ENCODE measurements at places on chromosomes 16 and 17.

DNA sequence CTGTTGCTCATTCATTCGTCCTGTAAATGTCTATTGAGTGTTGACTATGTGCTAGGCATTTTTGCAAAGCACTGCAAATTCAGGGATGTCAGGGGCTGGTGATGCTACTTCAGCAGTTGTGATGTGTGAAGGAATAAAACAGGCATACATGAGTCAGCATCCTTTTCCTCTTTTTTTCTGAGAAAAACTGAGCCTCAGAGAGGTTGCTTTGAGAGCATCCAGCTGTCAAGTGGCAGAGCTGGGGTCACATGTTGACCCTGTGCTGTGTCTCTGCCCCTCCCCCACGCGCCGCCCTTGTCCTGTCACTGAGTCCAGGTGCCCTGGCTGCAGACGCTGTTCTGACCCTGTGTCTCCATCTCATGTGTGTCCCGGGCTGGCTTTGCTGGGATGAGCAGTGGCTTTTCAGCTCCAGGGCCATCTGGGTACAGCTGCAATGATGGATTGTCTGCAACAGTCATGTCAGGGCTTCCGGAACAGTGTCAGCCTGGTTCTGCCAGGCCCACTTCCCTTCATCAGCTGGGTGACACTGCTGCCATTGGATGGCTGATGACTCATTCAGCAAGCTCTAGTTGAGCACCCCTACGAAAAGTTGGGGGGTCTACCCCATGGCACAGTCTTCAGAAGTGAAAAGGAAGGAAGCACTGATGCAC, 14.9 kb downstream of the SEC14L5 start:
- no peak for ATAC-seq

- ATAC-seq = no peak
Observed at GRCh38 chr16:2160915-2161551, 5.5 kb downstream of the TRAF7 start.

- ATAC-seq = no peak
Observed at GRCh38 chr16:8847145-8847544, 21.7 kb downstream of the CARHSP1 start.

DNA sequence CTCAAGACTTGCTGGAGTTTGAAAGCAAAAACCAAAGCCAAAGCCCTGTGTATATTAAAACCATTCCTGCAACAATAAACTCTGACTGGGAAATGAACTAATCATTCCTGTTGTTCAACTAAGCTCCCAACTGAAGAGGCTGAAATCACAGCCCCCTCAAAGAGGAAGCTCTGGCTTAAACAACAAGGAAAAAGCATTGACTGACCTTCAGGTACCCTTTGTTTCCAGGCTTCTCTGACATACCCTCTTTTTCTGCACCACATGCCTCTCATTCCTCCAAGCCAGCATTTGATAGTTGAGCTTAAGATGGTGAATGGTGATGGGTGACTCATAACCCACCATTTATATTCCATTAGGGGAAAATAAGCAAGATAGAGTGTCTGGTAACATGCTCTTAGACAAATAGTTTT, 470.9 kb upstream of the SOX9 start:
- ATAC-seq = peak; percentile 46

GRCh38 chr16:23838485-23839142, 2.8 kb downstream of the PRKCB start:
- ATAC-seq = no peak

DNA sequence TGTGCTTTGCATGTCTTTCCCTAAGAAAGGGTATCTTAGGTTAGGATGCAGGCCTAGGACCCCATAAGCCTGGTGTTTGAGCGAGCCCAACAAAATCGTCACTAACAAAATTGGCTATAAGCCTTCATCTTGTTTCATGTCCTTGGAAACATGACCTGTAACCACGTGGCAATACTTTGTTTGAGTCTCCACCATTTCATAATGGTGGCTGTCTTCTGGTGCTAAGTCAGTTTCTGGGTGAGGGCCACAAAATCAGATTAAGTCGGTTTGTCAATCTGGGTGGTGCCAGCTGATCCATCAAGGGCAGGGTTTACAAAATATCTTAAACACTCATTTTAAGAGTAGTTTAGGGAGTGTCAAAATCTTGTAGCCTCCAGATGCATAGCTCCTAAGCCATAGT, 33.0 kb downstream of the C16orf54 start:
- no peak for ATAC-seq

- ATAC-seq = no peak
Observed at GRCh38 chr17:2500446-2500845, 11.2 kb downstream of the METTL16 start.

DNA sequence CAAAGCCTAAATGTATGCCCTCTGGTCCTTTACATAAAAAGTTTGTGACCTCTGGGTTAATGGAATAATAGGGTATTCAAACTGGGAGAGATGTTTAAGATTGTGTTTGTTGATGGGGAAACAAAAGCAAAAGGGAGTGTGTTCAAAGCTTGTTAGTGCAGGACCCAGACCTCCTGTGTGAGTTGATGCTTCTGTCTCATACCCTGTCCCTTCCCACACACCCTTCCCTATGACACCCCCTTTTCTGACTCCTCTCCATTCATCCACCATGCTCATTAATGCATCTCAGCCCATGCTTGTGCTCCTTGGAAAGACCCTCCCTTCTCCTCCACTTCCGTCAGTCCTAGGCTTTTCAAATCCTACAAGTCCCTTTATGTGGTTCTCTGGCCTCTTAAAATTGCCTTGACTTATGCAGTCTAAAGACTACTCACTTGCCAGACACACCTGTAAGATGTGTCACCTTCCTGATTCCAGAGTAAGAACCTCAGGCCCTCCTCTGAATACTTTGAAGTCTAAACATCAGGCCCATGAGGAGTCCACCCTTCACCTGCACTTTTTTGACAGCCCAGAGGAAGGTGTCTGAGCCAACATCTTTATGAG, 128.0 kb upstream of the CACNG5 start:
- no peak for ATAC-seq

DNA sequence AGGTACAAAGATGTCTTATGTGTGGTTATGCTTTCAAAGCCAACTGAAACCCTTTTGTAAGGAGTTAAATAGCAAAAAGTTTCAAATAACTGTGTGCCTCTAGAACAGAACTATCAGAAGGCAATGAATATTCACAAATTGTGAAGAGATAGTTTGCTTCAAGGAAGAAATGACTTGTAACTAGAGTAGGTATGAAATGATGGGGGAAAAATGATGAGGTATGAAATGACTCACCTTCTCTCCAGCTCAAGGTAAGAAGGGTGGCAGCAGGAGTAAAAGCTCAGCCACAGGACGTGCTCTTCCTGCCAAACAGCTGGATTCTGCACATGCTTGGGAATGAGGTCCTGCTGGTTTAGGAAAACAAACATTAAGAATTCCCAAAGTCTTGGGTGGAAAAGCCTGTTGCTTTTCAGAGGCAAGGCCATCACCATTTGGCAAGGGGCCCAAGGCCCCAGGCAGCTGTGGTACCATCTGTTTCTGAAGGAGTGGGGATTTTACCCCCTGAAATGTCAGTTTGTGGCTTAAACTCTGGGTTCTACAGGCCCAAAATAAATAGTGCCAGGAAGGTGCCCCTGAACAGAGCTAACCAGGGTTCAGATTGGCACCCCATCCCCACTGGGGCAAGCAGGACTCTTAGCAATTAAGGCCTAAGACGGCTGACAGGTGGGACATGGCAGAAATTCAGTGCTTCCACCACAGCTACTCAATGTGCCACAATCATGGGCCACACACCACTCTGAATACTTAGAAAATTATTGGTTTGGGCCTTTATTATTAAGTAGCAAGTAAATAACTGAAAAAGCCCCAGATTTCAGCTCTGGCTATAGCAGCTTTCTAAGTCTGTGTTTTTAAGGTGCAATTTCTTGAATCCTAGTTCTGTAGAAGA, 13.3 kb downstream of the HERPUD1 start:
- ATAC-seq = no peak

DNA sequence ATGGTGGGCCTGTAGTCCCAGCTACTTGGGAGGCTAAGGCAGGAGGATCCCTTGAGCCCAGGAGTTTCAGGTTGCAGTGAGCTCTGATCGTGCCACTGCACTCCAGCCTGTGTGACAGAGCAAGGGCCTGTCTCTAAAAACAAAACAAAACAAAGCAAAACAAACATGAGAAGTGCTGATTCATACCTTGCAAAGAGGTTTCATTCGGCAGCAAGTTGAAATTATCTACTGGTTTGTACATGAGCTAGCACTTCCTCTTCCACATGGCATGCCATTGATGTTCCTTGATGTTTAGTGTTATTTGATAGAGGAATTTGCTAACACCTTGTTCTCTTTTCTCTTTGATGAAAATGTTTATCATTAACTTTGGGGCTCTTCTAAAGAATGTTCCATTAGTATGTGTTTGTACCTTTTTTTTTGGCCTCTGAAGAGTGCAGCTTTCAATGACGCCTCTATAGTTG, 50.6 kb downstream of the SPECC1 start:
- no peak for ATAC-seq

DNA sequence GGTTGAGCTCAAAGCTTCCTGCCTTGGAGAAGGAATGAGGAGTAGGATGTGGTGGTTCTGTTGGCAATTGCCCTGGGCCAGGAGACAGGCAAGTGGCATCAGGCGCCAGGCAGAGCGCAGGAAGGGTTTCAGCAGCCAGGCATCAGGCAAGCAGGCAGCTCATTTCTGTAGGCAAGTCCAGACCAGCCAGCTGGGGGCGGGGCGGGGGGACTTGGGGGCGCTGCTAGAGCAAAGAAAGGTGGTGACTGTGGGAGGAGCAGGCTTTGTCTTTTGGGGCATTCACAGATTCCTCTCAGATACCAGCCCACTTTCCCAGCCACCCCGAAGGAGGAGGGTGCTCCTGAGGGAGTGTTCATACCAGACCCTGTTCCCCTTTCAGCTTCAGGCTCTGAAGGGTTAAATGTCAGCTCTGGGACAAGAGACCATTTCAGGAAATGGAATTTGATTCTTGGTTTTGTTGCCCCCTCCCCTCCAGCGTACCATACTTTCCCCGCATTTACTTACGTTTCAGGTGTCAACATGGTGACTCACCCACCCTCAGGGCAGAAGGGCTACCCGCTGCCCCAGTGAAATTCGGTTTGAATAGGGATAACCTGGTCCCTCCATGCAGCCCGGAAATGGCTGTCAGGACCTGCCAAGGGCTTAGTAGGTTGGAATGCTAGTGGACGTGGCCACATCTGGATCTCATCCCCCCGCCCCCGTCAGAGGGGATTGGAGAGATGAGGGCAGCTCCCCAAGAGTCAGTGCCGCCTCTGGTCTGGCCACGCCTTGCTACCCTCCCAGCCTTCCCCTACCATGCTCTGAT, 13.2 kb downstream of the NGFR start:
- ATAC-seq = peak; percentile 14

- no peak for ATAC-seq
Observed at GRCh38 chr16:12866981-12867551, 34.3 kb upstream of the SHISA9 start.

GRCh38 chr17:80950466-80951120, 41.0 kb upstream of the CHMP6 start:
- no peak for ATAC-seq

DNA sequence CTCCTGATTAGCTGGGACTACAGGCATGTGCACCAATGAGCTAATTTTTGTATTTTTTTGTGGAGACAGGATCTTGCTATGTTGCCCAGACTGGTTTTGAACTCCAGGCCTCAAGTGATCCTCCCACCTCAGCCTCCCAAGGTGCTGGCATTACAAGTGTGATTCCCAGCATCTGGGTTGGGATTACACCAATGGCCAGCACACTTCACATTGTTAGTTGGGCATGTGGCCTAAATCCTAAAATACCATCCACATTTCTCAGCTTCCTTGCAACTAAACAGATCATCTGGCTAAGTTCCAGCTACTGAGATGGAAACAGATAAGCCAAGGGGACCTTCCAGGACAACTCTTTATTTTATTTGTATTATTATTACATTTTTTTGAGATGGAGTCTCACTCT, 9.9 kb downstream of the RABEP2 start:
- ATAC-seq = peak; percentile 65

GRCh38 chr17:45874151-45874550, 20.2 kb upstream of the MAPT start:
- no peak for ATAC-seq

DNA sequence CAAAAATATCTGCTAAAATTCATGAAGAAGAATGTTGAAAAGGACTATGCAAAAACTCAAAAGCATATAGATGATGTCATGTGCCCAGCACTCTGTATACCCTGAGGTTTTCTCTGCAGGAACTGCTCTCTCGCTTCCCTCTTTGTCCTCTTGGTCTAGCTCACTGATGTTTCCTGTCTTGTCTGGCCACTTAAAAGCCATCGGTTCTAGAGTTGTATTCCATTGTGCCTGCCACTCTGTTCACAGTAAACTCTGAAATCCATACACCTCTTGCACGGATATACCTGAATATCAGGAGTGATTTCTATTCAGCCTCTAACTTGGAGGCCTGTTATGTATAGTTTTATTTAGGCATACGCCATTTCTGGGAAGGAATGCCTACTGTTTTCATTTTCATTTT, 101.0 kb upstream of the CNTNAP4 start:
- ATAC-seq = no peak

DNA sequence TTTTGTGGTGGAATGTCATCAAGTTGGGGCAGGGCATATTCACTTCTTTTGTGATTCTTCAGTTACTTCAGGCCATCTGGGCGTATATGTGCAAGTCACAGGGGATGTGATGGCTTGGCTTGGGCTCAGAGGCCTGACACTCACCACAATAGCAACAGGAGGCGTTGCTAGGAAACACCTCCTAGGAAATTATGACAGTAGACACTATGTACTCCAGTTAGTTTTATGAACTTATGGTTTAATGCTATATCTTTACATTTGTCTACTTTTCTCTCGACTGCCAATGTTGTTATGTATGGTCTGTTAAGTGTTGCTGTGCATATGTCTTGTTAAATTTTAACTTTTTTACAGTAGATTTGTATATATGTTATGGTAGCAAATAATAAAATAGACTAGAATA, 788.7 kb upstream of the GOT2 start:
- no peak for ATAC-seq

DNA sequence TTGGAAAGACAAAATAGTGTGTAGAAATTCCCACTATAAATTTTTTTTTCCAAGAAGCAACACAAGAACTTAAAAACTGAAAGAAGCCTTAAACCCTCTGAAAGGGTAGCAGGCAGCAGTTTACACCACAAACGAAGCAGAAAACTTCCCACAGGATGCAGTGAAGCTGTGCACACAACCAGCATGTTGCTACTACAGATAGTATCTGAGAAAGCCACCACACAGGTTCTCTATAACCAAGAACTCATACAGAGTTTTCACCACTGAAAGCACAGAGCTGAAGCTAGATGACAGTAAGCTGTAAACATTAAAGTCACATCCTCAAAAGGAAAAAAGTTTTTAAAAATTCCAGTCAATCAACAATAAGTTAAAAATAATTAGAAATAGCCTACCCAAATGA, 333.6 kb upstream of the MON1B start:
- ATAC-seq = no peak

- no peak for ATAC-seq
Observed at GRCh38 chr17:76660656-76661042, 17.1 kb upstream of the ST6GALNAC1 start.

- ATAC-seq = no peak
Observed at GRCh38 chr17:62780951-62781350, 27.2 kb downstream of the MARCHF10 start.

All from SK-N-SH treated with all-trans-retinoic acid at 6 μM for 48 hours (cell line).